Activated CD4-positive, alpha-beta T cell treated with anti-CD3 and anti-CD28 coated beads, Interleukin-2, amount 50 U/mL, for 16 hours (primary cell): ENCODE measurements at places on chromosomes 12 and 14.

- DNase-seq: no peak
These were observed 65.1 kb upstream of the SRSF5 start for GRCh38 chr14:69701857-69702256.

- DNase-seq: peak; percentile 44
These were observed 67.3 kb upstream of the EGLN3 start for GRCh38 chr14:34018125-34018524.

DNA sequence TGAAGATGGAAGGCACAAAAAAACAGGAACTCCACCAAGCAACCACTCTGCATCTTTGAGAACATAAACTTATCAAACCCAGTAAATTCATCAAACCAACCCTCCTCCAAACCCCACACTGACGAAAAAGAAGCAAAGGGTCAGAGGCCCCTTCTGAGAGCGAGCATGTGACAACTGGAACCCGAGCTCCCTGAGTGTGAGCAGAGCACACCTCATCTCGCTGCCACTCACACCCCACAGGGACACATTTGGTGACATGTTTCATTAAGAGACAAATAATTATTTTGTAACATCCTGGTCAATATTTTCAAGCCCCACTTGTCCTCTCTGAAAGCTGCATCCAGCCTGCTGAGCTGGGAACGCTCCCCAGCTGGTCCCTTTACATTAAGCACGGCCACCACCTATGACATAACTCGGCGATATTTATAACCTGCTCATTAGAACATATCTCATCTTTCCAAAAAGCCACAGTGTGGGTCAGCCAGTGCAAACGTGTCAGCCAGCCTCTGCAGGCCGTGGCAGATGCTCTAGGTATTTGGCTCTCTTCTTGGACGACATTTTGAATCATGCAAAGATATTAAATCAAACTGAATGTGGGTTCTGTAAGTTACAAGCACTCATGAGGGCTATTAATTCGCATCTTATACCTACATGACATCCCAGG lies 120.1 kb downstream of the TTC7B start:
- DNase-seq: no peak

DNA sequence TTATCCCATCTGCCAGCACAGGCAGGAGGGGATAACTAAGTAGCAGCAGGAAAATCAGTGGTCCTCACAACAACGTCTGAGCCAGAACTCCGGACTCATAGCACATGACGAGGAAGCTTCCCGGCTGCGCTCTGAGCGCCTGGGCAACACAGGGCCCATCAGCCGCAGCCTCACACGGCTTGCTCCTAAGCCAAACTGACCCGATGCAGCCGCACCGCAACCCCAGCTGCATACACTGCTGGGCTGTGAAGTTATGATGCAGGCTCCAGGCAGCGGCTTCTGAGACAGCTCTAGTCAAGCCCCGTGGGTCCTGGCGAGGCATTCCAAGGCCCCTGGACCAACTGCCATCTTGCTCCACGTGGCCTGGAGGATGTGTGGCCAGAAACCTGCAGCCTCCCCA lies 28.1 kb downstream of the ZFYVE21 start:
- DNase-seq: no peak

DNA sequence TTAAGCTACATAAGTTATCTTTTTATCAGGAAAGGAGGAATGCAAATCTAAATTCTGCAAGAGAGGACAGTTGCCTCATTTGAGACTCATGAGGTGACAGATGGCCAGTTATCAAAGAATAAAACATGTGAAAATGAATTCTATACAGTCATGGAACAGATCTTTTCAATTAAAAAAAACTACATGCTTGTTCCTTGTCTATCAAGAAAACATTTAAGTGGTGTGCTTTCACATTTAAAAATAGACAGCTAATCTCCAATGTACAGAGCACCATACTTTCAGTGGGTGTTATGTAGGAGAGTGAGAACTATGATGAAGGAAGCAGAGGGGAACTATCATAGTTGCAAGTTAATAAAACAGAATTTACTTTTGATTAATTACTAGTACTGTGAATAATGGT lies 76.7 kb upstream of the TTC7B start:
- DNase-seq: no peak

DNA sequence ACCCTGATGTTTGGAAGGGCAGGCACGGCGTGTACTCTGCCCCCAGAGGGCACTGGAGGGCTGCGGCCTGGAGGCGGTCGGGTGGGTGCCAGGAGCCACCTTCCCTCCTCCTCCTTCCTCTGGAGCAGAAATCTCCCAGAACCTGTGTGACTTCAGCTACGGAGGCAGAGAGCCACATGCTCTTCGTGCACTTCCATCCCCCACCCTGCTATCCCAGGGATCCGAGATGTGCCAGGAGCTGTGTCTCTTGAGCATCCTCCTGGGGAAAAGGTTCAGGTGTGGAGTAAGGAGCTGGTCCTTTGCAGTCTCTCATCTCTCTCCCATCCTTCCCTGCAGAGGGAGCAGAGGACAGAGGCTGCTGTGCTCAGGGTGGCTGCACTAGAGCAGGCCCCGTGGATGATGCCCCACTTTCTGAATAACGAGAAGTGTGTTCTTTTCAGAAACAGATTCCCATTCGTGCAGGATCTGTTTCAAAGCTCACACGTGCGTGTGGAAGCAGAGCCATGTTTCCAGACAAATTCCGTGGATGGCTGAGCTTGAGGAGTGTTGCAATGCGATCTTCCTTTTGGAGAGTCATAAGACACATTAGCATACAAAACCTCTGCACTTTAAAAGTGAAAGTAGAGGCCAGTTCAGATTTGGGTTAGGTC lies 162.9 kb downstream of the ADGRD1 start:
- DNase-seq: no peak

DNA sequence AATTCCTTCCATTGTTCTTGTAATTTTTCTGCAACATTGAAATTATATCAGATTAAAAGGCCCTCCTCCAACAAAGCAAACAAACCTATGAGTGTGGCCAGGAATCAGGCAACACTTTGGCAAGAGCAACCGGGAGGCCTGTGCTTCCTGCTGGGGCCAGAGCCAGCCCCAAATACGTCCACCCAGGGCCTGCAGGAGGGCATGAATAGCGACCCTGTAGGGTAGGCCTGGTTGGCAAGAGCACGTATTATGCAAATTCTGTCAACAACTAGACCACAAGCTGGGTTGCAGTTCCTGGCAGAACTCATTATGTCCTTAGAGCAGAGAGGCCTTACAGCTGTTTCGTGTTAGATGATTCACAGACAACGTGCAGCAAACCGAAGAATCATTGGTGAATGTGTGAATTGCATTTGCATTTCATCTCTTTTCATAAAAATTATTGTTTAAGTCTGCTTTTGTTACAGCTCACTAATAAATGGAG lies 26.9 kb upstream of the LGALS3 start:
- DNase-seq: peak; percentile 90
